Mammary epithelial cell (primary cell): ENCODE measurements at places on chromosomes 6 and 20. TPM values are rescaled to one million over a fixed set of nuclear protein-coding genes. Genes with fewer than 3 reads are reported as not detected.

DNA sequence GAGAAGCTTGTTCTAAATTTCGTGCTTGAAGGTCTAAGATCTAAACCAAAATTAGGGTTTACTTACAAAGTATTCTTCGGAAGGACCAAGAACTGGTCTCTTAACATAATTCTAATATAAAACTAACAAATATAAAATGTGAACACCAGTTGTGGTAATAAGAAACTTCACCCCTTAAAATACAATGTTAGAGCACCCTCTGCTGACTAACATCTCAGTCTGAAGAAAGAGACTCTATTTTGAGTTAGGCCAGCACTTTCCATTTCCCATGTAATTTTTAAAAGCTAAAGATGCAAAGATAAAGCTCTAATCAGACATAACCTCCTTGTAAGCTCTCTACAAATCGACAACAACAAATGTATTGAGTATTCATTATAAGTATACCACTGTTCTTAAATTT is 24.6 kb downstream of the ATG5 start:
- DNase-seq, result peak; percentile 42

DNA sequence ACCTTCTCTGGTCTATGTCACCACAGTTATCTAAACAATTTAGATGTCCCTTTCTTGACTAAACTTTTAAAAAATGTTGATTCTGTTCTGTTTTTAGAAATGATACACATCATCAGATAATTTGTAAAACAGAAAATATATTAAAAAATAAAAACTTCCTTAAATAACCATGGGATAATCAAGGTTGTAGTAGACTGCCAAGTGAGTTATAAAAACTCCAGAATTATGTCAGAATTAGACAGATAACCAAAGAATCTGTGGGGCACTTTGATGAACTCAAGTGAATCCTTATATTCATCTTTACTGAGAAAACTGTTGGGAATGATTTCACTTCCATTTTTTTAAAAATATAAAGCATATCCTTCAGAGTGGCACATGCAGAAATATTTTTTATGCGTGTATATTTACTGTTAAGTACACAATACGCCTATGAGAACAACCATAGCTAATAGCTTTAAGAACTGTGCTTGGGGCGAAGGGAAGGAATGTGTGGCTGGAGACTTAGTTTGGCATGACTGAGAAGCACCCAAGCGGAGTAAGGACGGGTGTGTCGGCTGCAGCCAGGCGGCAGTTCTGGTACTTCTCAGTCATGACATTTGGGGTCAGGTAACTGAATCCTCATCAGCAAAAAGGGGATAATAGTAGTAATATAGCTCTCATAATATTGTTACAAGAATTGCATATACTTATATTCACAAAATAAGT is 604.7 kb upstream of the CITED2 start:
- no peak for DNase-seq

DNA sequence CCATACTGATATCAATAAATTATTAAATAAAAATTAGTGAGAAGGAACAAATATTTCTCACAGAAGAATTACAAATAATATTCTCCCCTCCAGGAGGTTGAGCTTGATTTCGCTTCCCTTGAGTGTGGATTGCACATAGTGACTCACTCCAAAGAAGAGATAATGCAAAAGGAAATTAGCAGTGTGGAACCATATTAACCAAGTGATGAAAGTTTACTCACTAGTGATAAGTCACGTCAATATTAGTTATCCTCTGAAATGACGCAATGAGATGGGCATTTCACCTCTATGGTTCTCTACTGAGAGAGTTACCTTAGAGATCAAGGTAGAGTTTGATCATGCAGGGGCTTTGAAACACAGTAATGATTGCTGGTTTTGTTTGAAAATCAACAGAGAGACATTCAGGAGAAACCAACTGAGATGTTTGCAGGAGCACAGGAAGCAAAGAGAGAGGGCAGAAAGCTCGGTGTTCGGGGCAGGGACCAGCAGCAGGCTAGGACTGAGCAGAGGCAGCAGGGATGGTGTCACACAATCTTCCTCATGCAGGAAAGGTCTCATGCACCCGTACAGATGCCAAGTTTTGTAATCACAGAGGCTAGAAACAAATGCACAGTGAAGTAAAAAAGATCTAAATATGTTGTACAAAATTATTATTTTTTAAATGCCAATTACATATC is 634.5 kb downstream of the QKI start:
- DNase-seq, result no peak

Gene GJA1
- polyA plus RNA-seq, result 101 TPM

Gene SPATA2
- 5.6 TPM for polyA plus RNA-seq

Gene CALHM4
- 0.24 TPM for polyA plus RNA-seq

Gene OR2H1
- not detected for polyA plus RNA-seq

GRCh38 chr6:145044641-145045246 is 690.6 kb downstream of the EPM2A start:
- peak; percentile 26 for DNase-seq

Gene FAM210B
- 35.3 TPM for polyA plus RNA-seq

DNA sequence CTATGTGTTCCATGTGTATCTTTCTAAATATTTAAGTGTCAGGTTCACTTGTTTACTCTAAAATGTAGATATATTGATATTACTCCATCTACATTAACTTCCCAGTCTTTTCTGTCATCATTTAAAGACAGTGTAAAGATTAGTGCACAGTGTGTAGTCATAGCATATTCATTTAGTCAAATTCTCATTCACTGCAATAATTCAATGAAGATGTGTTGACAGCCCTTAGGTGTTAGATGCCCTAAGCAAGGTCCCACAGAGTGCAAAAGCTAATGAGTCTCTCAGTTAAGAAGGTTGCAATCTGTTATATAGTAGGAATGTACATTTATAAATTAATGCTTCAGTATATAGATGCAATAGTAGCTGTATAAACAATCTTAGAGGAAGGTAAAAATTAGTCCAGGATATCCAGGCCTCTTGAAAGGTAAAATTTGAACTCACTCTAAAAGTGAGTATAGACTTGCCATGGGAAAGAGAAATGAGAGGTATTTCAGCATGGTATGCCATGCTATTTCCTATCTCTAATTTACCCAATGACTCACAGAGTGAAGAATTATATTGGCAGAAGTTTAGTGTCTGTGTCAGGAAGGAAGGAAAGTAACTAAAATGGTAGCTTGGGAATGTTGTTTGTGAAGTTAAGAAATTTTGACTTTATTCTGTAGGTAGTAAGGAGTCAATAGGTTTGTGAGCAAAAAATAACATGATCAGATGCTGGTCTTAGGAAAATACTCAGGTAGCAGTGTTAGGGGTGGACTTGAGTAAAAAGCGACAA is 969.9 kb upstream of the CITED2 start:
- DNase-seq, result peak; percentile 34
